GM12864 (cell line): ENCODE measurements at places on chromosomes 7 and 10.

- DNase-seq: no peak
Observed at GRCh38 chr7:123787220-123788007, 38.6 kb upstream of the WASL start.

DNA sequence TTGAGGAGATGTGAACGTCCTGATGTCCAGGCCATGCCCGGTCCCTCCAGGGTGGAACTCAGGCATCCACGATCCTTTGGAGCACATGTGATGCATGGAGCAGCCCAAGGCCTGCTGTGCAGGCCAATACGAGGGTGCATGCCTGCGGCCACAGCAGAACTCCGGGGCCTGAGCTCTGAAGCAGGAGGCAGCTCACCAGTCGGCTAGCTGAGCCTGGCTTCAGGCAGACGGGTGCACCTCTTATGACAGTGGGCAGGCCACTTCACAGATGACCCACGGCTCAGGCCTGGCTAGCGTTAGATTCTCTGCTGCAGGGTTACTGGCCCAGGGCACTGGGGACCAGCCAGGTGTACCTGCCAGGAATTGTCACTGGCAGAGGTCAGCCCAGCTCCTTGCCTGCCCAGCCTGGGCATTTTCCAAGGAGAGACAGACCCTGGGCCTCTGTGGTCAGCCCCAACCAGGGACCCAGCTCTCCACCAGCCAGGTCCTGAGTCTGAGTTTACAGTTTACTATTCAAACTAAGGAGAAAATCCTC is 29.6 kb upstream of the INPP5A start:
- no peak for DNase-seq

GRCh38 chr7:155991470-155991869 is 179.2 kb upstream of the SHH start:
- no peak for DNase-seq

- no peak for DNase-seq
Observed at GRCh38 chr7:102004229-102004628, 186.8 kb downstream of the CUX1 start.

DNA sequence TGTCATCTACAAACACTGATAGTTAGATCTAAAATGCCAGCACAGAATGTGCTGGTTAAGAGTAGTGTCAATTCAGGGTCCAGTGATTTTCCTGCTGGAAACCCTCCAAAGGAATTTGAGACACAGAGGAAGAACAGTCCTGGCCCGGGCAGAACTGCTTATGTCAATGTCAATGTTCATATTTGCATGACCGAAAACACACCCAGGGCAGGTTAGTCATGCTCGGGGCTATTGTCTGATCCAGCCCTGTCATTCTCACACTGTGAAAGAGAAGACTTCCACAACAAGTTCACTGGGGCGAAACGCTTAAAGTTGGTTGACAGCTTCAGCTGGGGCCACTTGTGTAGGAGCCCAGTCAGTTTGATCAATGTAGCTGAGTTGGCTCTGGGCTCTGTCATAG is 139.3 kb downstream of the C1GALT1 start:
- peak; percentile 57 for DNase-seq

DNA sequence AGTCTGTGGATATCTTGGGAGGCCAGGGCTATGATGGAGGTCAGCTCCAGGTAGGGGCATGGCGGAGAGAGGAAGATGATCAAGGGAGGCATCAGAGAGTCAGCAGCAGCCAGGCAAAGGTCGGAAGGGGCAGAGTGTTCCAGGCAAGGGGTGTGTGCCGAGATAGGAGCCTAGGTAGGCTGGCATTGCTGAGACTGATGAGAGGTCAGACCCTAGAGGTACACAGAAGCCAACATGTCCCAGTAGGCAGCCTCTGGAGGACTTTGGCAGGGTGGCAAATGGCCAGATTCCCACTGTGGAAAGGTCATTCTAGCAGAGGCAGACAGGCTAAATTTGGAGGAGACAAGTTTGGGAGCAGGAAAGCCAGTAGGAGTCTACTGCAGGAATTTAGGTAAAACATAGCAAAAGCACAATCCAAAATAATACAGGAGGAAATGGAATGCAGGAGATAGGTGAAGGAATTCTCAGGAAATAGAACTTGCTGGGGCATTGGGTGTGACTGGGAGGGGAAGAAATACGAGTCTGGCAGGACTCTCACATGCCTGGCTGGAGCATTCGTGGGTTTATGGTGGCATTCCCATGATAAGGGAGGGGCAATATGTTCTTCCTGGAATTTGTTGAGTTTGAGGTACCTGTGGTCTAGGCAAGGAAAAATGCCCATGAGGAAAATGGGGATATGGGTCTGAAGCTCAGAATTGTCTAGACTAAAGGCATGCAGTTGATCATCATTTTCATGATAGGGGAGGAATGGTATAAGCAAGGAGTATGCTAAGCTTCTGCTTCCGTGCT is 25.7 kb downstream of the TMEM176A start:
- no peak for DNase-seq

- DNase-seq: no peak
Observed at GRCh38 chr10:1086787-1087186, 30.6 kb downstream of the WDR37 start.

- DNase-seq: no peak
Observed at GRCh38 chr10:115674496-115674895, 581.3 kb downstream of the ATRNL1 start.

DNA sequence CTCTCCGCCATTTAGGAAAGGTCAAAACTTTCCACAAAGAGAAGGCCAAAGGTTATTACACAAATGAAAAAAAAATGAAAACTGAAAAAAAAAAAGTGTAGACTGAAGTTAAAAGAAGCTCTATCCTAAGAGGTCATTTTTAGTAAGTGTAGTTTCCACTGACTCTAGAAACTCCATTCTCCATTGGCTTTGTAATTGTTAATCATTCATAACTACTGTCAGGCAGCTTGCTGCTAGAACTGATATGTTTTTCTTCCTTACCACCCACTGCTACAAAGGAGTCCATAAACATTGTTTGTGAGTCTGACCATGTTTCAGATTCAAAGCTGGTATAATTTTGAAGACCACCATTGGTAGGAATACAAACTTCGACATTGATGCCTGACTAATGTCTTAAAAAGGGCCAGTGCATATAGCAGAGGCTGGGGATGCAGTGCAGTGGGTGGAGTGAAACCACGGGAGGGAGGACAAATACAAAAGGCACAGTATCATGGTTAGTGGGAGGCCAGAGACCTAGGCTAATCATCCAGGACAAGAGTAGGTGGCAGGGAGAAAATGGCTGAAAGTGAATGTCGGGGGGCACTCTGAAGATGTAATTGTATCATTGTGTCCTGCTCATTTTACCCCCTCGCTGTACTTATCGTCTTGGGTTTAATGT is 16.9 kb upstream of the DYNC1I1 start:
- no peak for DNase-seq

DNA sequence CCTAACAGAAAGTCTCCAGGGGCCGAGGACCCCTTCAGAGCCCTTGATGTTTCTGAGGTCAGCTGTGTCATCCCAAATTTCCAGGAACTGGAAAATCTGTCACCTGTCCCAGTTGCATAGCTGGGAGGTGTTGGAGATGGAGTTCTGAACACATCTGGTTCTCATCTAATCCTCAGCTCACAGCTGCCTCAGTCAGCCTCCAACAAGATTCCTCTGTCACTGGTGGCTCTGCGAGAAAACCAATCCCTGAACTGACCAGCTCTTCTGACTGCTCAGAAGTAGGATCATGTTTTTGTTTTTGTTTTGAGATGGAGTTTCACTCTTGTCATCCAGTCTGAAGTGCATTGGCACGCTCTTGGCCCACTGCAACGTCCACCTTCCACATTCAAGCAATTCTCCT is 37.6 kb upstream of the MYL10 start:
- DNase-seq: no peak

- DNase-seq: no peak
Observed at GRCh38 chr7:23075571-23075970, 30.0 kb upstream of the KLHL7 start.

DNA sequence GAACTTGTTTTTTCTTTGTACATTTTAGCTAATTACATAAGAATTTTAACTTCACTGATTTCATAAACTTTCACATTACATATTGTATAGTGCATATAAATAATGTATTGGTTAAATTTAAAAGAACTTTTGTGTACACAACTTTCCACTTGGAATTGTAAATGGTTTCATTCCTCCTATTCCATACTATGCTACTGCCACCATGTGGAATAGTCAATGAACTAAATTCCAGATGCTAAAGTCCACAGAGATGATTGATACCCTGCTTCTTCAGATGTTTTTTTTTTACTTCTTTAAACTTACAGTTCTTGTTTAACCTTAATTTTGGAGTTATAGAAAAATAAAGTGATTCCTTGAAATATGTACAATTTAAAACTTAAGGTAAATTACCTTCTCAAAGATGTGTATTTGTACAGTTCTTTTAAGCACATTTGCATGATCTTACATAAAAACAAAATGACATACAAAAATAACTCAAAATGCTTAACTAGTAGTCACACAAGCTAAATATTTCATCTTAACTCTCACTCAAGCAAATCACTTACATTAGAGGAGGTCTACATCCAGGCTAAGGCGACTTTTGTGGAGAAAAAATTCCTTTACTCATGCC is 247.6 kb upstream of the HGF start:
- DNase-seq: no peak

GRCh38 chr10:22635650-22636049 is 78.7 kb downstream of the PIP4K2A start:
- no peak for DNase-seq

- DNase-seq: no peak
Observed at GRCh38 chr7:26200038-26200443, 505 bp downstream of the HNRNPA2B1 start.

GRCh38 chr10:114526126-114526503 is 121.8 kb upstream of the AFAP1L2 start:
- peak; percentile 42 for DNase-seq

GRCh38 chr10:110498982-110499795 is 1.5 kb downstream of the DUSP5 start:
- no peak for DNase-seq

DNA sequence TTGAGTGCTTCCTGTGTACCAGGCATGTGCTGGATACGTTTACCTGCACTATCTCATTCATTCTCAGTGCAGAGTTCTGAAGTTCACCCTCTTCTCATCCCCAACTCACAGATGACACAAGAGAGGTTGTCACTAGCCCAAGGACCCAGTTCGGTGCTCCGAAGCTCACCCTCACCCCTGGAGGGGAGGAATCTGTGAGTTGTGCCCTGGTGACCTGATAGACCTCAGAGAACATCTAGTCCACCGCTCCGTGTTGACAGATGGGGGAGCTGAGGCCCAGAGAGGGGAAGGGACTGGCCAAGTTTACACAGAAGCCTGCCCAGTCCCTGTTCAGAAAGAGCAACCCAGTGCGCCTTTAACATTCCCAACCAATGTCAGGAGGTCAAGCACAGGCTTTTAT is 44.8 kb upstream of the EMX2 start:
- no peak for DNase-seq

DNA sequence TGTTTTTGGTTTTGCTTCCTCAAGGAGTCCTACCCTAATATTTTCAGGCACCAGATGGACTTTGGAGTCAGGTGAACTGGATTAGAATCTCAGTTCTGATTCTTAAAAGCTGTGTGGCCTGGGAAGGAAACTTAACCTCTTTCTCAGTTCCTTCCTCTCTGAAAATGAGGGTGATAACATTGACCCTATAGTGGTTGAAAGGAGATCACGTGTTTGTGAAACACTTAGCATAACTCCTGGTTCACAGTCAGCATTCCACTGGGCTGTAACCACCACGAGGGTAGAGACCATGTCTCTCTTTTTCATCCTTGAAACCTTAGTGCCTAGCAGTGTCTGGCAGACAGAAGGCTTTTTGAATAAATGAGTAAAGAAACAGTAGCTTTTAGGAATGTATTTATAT is 16.7 kb downstream of the LSMEM1 start:
- no peak for DNase-seq

DNA sequence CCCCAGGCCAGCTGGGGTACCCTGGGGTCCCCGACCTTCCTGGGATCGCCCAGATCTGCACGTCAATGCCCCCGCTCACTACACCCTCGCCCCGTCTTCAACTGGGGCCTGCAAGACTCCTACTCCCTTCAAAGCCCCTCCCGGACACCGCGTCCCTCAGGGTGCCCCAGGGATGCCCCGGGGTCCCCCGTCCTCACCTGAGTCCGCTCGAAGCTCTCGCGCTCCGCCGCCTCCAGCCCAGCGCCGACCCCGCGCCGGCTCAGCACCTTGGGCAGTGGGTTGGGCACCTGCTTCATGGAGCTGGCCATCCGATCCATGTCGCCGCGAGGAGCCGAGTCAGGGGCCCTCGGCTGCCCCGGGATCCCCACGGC is at the start of gene HIP1:
Gene HIP1, minus strand, starts transcription at position 338 of the 371 bp plus-strand sequence. Its CDS starts 21 bp downstream, at position 317.
- no peak for DNase-seq

GRCh38 chr7:33155811-33156210 is 26.4 kb downstream of the BBS9 start:
- DNase-seq: no peak

DNA sequence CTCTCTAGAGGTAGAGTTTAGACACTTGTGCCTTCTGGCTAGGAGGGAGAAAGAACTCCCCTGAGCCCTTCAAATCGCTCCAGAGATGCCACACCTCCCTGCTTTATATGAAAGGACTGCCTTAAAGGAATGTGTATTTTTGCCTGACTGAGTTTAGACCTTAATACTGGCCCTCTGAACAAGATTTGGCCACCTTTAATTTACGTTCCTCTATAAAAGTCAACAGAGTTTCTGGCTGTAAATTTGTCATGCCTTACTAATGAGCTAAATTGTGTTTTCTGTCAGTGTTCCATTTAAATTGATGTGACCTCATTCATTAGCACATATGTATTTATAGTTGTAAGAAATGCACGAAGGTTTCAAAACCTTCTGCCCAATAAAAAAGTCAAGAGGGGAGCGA is 48.0 kb downstream of the SEMA3C start:
- DNase-seq: no peak

DNA sequence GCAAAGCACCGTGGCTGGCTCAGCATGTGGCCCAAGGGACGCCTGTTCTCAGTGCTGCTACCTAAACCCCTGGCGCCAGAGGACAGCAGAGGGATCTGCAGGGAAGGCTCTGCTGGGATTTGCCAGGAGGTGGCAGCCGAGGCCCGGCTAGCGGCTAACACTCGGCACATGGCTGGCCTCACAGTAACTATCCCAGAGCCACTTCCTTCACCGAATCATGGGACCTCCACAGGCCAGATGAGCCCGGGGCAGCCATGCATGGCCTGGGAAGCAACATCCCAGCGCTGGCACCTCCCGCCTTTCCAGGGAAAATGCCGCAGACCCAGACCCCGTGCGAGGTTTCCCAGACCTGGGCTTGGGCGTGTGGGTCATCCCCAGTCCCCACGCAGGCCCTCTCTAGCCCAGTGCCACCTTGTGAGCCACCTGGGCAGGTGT is 36.4 kb downstream of the DPYSL4 start:
- DNase-seq: peak; percentile 26
